ENCODE measurements at places on chromosomes 1 and 21. TPM values are rescaled to one million over a fixed set of nuclear protein-coding genes. Genes with fewer than 3 reads are reported as not detected.

- H3K36me3 ChIP-seq, result peaks cover 20% of the 10 kb centered on the region
- no peak overlapping the region for H3K4me3 ChIP-seq
- no peak overlapping the region for H3K27ac ChIP-seq
- no peaks in the 10 kb centered on the region for H3K4me1 ChIP-seq
- H3K27me3 ChIP-seq, result peaks cover 3% of the 10 kb centered on the region
Measured at GRCh38 chr1:35565742-35566133, 7.4 kb upstream of the TFAP2E start.

DNA sequence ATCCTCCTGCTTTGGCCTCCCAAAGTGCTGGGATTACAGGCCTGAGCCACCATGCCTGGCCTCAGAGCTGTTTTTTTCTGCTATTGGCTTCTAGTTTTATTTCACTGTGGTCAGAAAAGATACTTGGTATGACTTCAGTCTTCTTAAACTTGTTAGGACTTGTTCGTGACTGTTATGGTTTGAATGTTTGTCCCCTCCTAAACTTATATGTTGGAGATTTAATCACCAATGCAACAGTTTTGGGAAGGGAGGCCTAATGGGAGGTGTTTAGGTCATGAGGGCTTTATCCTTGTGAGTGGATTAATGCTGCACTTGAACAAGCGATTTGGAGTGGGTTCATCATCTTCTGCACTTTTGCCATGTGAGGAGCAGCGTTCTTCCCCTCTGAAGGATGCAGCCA is 24.5 kb upstream of the SOD1 start:
- no peak overlapping the region for H3K4me3 ChIP-seq
- H3K27me3 ChIP-seq, result peaks cover 2% of the 10 kb centered on the region
- H3K36me3 ChIP-seq, result peaks cover 2% of the 10 kb centered on the region

DNA sequence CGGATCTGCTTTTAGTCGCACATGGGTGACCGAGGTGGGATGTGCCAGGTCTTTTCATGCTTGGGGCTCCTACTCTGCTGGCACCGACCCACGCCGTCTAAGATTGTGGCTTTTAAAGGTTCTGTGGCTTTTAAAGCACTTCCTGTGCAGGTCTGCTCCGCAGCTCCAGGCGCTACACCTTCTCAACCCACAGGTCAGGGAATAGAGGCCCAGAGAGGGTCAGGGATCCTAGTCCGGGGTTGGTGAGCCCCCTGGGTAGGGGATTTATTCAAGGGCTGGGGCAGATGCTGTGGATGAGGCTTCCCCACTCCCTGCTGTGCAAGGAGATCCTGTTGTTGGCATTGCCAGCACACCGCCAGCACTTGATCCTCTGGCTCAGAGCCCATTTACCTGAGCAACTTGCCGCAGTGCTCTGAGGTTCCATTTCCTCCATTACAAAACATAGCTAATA is 212.8 kb upstream of the RAB4A start:
- H3K4me1 ChIP-seq, result peaks cover 8% of the 10 kb centered on the region
- H3K27ac ChIP-seq, result no peak overlapping the region
- no peak overlapping the region for H3K4me3 ChIP-seq

WNT3A gene
- total RNA-seq, result not detected

GOLT1A gene
- total RNA-seq, result not detected

GRCh38 chr1:207129053-207129452 is 25.0 kb downstream of the C4BPA start:
- DNase-seq, result no peak
- H3K36me3 ChIP-seq, result peaks cover 20% of the 10 kb centered on the region
- no peak overlapping the region for H3K27ac ChIP-seq
- H3K4me1 ChIP-seq, result no peaks in the 10 kb centered on the region

DNA sequence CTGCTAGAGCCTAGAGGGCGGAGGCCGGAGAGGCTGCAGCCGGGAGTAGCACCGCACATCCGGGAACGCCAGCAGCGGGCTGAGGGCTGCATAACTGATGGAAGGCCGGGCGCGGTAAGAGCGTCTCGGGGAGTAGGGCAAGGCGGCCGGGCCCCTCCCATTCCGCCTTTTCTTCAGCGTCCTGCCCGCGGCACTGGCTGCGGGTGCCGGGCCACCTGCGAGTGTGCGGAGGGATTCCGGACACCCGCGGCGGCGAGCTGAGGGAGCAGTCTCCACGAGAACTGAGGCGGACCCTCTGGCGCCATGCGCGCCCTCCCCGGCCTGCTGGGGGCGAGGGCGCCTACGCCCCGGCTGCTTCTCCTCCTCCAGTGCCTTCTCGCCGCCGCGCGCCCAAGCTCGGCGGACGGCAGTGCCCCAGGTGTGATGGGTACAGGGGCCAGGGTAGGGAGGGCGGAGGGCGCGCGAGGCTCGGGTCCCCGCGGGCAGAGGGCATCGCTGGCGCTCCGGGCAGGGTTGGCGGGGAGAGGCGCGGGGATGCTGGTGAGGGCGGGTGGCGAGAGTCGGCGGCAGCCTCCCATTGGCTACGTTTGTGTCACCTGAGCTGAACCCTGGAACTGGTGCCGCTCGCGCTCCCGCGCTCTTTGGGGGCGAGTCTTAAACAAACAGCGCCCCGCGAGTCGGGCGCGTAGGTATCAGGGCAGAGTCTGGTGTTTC is 334.4 kb downstream of the SRGAP2C start:
- peak overlapping the region; percentile 86 for H3K4me3 ChIP-seq
- peak; percentile 74 for DNase-seq
- peaks cover 3% of the 10 kb centered on the region for H3K36me3 ChIP-seq
- H3K4me1 ChIP-seq, result peaks cover 44% of the 10 kb centered on the region

PDE4B gene
- total RNA-seq, result 71.5 TPM

TMIGD3 gene
- total RNA-seq, result not detected

FH gene
- 56.0 TPM for total RNA-seq

DNA sequence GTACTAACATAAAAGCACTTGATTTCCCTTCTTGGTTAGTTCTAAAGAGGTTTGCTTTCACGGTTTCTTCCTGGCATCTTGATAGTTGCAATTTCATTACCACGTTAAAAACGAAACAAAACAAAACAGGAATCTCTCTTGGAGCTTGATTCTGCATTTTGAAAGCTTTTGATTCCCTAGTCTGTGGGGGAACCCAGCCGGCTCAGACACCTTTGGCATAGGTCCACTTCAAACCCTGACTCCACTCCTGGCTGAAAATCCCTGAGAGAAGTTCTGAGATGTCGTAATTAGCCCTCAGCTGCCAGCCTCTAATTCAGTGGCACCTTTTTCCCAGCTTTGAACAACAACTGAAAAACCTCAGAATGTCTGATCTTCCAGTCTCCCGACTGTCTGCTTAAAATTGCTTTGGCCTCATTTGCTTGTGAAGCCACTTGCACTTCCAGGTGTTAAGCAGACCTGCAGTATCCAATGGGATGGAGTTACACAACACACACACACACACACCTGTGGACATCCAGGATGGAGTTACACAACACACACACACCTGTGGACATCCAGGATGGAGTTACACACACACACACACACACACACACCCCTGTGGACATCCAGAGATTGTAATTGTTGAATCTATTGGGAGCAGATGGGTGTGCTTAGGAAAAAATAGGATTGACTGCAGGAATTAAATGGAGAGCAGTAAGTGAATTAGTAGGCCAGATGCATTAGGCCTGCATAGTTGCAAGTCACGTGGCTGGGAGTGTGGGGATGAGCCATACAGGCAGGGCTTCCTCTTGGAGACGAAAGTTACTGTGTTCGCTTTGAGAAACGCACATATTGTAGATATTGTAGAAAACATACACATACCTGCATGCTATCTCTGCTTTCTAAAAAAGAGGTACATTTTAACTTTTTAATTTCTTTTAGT is 285.6 kb upstream of the FMN2 start:
- H3K4me3 ChIP-seq, result no peak overlapping the region
- H3K4me1 ChIP-seq, result no peaks in the 10 kb centered on the region

- DNase-seq, result no peak
- H3K36me3 ChIP-seq, result no peaks in the 10 kb centered on the region
- H3K4me1 ChIP-seq, result no peaks in the 10 kb centered on the region
- no peaks in the 10 kb centered on the region for H3K27me3 ChIP-seq
Measured at GRCh38 chr21:40130476-40130875, 263.2 kb downstream of the PCP4 start.

- H3K27me3 ChIP-seq, result no peaks in the 10 kb centered on the region
- no peak for DNase-seq
- H3K4me3 ChIP-seq, result no peak overlapping the region
- H3K36me3 ChIP-seq, result no peaks in the 10 kb centered on the region
- H3K27ac ChIP-seq, result no peak overlapping the region
- peaks cover 37% of the 10 kb centered on the region for H3K4me1 ChIP-seq
Measured at GRCh38 chr1:181110013-181110412, 21.5 kb downstream of the IER5 start.

TRPM2 gene
- total RNA-seq, result 2.4 TPM

GRCh38 chr21:38293765-38294164 is 37.0 kb downstream of the KCNJ15 start:
- DNase-seq, result no peak
- no peak overlapping the region for H3K27ac ChIP-seq
- H3K36me3 ChIP-seq, result no peaks in the 10 kb centered on the region

DNA sequence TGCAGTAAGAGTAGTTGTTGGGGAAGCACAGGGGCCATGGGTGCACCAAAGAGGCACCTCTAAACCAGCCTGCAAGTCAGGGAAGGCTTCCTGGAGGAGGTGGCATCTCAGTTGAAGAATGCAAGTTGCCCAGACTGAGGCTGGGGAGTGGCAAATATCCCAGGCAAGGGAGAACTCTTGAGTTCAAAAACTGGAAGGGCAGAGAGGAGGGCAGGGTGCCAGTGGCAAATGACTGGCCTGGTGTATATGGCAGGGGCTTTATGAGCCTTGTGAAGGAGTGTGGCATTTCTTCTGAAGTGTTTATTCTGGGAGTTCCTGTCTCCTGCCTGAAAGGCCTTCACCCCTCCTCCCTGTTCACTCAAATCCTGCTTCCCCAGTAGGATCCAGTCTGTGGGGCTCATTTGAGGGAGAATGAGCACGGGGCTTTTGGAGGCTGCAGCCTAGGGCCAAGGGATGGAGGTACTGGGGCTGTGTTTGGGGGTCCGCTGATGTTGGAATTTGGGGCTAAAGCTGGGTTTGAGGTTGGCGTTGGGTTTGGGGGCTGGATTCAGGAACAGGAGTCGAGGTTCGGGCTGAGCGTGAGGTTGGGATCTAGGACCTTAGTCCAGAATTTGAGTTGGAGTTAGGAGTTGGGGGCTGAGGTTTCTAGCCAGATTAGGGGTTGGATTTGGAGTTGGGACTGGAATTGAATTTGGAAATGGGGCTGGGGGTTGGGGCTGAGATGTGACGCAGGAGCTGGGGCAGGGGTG is at the start of gene TMEM125:
Gene TMEM125 (plus strand): TSS at position 357 of the 749 bp plus-strand sequence. CDS start 2,740 bp downstream, outside the sequence.
- peaks cover 17% of the 10 kb centered on the region for H3K4me1 ChIP-seq
- peak within 1 kb of the TSS; percentile 72 for H3K4me3 ChIP-seq
- no peak within 1 kb of the TSS for H3K27ac ChIP-seq
- H3K27me3 ChIP-seq, result peaks cover 10% of the 10 kb centered on the region
- no peak for DNase-seq

SIM2 gene
- total RNA-seq, result not detected

NUP210L gene
- total RNA-seq, result 0.22 TPM

DNASE2B gene
- total RNA-seq, result not detected

TSPAN2 gene
- 0.91 TPM for total RNA-seq

DNA sequence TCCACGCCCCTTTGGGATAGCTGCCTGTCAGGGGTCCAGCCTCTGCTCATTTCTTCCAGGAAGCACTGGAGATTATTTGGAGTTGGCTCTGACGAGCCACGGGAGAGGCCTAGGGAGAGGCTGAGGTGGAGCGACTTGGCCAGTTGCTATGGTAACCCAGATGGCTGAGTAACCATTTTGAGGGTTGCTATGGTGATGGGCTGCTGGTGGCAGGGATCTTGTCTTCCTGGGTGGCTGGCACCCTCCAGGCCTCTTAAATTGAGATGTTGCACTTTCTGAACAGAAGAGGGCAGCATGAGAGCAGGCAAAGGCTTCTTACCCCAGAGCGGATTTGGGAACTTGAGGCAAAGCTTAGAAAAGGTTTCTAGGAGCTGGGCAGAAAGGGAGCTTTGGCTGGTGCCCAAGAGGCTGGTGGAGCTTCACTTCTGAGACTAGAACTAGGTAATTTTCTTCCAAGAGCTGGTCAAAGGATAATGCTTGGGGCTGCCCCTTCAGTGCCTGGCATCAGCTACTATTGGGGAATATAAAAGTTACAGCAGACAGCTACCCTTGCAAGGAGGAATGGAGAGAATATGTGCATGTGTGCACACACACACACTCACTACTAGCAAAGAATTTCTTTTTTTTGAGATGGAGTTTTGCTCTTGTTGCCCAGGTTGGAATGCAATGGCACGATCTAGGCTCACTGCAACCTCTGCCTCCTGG is 72.5 kb downstream of the NDUFS5 start:
- no peak overlapping the region for H3K4me3 ChIP-seq
- H3K27ac ChIP-seq, result no peak overlapping the region
- no peaks in the 10 kb centered on the region for H3K27me3 ChIP-seq
- H3K36me3 ChIP-seq, result no peaks in the 10 kb centered on the region
- peak; percentile 30 for DNase-seq
- peaks cover 26% of the 10 kb centered on the region for H3K4me1 ChIP-seq

GRCh38 chr1:195195423-195196057 is 1412.7 kb downstream of the KCNT2 start:
- H3K4me1 ChIP-seq, result no peaks in the 10 kb centered on the region
- no peak overlapping the region for H3K27ac ChIP-seq
- DNase-seq, result no peak
- H3K27me3 ChIP-seq, result no peaks in the 10 kb centered on the region
- no peak overlapping the region for H3K4me3 ChIP-seq
- H3K36me3 ChIP-seq, result no peaks in the 10 kb centered on the region

GRCh38 chr1:17790383-17791054 is 35.4 kb downstream of the ACTL8 start:
- H3K4me3 ChIP-seq, result no peak overlapping the region
- peaks cover 18% of the 10 kb centered on the region for H3K27me3 ChIP-seq
- H3K4me1 ChIP-seq, result no peaks in the 10 kb centered on the region
- DNase-seq, result no peak

DNA sequence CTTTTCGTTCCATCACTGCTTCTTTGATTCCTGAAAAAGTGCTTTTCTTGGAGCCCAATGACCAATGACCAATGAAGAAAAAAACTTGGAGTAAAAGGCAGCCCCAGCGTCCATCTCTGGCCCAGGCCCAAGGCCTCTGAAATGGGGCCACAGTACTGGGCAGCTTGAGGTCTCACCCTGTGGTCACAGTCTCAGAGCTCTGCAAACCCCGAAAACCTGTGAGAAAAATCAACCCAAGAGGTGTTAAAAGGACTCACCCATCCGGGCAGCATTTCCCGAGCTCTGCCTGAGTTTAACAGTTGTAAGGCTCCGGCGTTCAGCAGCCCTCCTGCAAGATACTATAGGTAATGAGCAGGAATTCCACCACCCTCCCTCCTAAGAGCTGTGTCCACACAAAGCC is 2.1 kb upstream of the EFHD2 start:
- no peak overlapping the region for H3K27ac ChIP-seq
- peaks cover 25% of the 10 kb centered on the region for H3K4me1 ChIP-seq
- DNase-seq, result no peak

DNA sequence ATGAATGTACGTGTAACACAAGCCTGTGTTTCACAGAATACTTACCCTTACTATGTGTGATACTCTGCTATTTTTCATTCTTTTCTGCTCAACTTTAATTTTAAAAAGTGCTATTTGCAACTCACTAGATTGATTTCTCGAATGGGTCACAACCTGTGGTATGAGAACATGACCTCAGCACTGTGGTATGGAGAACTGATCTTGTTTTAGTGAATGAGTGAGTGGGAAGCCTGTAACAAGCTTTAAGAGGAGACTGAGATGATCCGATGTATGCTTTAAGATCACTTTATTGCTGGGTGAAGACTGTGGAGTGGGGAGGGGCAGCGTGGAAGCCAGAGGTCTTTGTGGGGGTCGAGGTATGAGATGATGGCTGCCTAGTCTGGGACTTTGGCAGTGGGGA is 21.6 kb downstream of the MECR start:
- H3K27ac ChIP-seq, result no peak overlapping the region
- DNase-seq, result no peak
- no peaks in the 10 kb centered on the region for H3K27me3 ChIP-seq
- no peak overlapping the region for H3K4me3 ChIP-seq
- peaks cover 14% of the 10 kb centered on the region for H3K4me1 ChIP-seq
- peaks cover 42% of the 10 kb centered on the region for H3K36me3 ChIP-seq

Measured in activated B cell treated with CpG ODN at 0.5 μM for 24 hours (primary cell).